ENCODE measurements at places on chromosomes 7 and 10.
A peak's percentile ranks its signal among the peaks of the same experiment; 100 is the strongest.

GRCh38 chr10:73868655-73869195 is 5.6 kb downstream of the CAMK2G start:
- DNase-seq = no peak

DNA sequence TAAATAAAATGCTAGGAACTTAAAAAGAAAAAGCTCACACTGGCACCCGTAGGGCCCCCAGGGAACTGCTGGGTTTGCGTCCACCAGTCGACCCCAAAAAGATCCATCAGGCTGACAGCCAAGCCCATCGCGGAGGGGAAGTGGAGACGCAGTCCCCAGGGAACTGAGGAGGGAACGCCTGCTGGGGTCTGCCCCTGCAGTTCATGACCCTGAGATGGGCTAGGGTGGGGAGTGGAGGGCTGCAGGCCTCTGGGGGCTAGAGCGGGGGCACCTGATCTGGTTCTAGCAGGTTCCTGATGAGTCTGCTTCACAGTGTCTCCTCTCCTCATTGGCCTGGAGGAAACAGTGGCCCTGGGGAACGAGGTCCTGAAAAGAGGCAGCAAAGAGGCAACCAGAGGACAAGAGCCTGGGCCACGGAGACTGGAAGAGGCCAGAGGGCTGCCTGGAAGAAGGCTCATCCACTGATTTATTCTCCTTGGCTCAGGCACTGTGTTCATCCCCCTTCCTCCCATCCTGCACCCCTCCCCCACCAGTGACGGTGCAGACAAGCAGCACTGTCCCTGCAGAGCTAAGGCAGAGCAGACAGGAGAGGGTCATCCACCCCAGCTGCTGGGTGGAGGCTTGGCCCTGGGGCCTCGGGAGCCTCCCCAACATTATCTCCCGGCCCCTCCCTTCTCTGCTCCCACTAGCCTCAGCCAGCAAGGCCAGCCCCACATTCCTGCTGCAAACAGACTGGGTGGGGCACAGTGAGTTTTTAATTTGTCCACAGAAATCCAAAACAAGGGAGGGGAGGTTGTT is 24.7 kb upstream of the HSPA12A start:
- peak; percentile 80 for DNase-seq

GRCh38 chr7:45347804-45348203 is 190.2 kb downstream of the RAMP3 start:
- peak; percentile 47 for DNase-seq

DNA sequence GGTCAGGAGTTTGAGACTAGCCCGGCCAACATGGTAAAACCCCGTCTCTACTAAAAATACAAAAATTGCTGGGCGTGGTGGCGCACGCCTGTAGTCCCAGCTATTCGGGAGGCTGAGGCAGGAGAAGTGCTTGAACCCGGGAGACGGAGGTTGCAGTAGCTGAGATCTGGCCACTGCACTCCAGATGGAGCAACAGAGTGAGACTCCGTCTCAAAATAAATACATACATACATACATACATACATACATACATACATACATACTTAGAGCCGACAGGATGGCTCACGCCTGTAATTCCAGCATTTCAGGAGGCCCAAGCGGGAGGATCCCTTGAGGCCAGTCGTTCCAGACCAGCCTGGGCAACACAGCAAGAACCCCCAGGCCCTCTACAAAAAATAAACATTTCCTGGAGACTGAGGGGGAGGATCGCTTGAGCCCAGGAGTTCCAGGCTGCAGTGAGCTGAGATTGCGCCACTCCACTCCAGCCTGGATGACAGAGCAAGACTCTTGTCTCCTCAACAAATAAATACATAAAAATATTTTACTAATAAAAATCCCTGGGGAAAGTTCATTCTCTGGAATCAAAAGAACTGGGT is 90.9 kb upstream of the TNRC18 start:
- DNase-seq = peak; percentile 40

GRCh38 chr7:107924841-107925504 is 34.0 kb downstream of the DLD start:
- peak; percentile 39 for DNase-seq

DNA sequence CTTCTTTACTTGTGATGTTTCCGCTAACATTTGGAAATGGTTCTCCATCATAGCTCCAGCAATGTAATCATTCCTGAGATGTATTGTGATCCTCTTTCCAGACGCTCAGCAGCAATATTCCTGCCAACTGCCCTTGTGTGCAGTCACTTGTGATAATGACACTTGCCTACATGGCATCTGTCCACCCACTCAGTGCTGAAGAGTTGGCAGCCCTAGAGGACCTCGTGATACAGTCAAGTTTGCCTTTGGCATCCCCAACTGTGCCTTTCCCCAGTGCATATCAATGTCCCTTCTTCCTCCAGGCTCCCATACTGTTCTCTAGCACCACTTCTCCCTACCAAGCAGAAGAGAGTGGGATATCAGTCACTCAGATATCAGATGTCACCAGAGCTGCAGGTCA is 64.9 kb downstream of the MYOF start:
- DNase-seq = no peak

GRCh38 chr7:29192811-29193210 is 1.8 kb upstream of the CHN2 start:
- DNase-seq = no peak
